Breast epithelium (tissue), 4 donors: ENCODE measurements at places on chromosomes 1 and 21. TPM values are rescaled to one million over a fixed set of nuclear protein-coding genes. Genes with fewer than 3 reads are reported as not detected.

FMOD gene
- 92.4 TPM for total RNA-seq

SPRR2G gene
- total RNA-seq = not detected

CHD5 gene
- under 0.01 TPM for total RNA-seq

GRCh38 chr21:33433425-33434114 is 30.4 kb downstream of the IFNGR2 start:
- H3K4me1 ChIP-seq = peaks cover 3% of the 10 kb centered on the region
- H3K27ac ChIP-seq = peak overlapping the region; percentile 88
- H3K4me3 ChIP-seq = no peak overlapping the region
